ENCODE measurements at places on chromosomes 13 and 19. TPM values are rescaled to one million over a fixed set of nuclear protein-coding genes. Genes with fewer than 3 reads are reported as not detected.

CCDC70 gene
- not detected for polyA plus RNA-seq

LYPD5 gene
- polyA plus RNA-seq = 1.3 TPM

ZNF567 gene
- polyA plus RNA-seq = 5.2 TPM

SMIM44 gene
- polyA plus RNA-seq = not detected

RAB8A gene
- 43.6 TPM for polyA plus RNA-seq

KIR3DL2 gene
- 0.18 TPM for polyA plus RNA-seq

PLK5 gene
- 2.3 TPM for polyA plus RNA-seq

GRCh38 chr19:4298810-4299550 is 3.2 kb downstream of the TMIGD2 start:
- no peak for DNase-seq

- DNase-seq = no peak
These were observed 81.6 kb upstream of the POSTN start for GRCh38 chr13:37680137-37680536.

GRCh38 chr19:33293255-33294057 is 8.9 kb downstream of the CEBPA start:
- DNase-seq = peak; percentile 66

DNA sequence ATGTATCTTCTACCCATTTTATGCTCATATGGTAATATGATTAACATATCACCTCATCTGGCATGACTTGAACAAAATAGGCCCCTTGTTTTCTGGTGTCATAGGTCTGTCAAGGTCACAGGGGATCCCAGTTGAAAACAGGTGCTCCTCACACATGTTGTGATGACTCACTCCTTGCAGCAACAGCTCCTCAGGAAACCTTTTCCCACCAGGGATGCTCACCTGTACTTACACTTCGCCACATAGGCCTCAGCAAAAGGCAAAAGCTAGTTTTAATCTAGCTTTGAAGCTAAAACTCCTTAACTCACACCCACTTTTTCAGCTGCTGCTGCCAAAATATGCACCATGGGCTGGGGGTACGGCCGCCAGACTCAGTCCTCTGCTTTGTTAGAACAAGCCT is 110.0 kb upstream of the SOX21 start:
- no peak for DNase-seq

DNA sequence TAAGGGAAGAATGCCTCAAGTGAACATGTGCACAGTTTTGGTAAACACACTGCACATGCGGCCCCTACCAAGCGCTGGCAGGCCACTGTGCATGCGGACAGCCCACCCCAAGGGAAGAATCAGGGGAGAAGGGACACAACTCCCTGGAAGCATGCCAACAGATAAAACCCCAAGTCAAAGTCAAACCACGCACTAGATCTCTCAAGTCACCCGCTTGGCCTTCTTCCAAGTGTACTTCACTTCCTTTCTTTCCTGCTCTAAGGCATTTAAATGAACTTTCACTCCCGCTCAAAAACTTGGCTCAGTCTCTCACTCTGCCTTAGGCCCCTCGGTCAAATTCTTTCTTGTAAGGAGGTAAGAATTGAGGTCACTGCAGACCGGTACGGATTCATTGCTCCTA is 4.6 kb upstream of the RFXAP start:
- DNase-seq = no peak

DNA sequence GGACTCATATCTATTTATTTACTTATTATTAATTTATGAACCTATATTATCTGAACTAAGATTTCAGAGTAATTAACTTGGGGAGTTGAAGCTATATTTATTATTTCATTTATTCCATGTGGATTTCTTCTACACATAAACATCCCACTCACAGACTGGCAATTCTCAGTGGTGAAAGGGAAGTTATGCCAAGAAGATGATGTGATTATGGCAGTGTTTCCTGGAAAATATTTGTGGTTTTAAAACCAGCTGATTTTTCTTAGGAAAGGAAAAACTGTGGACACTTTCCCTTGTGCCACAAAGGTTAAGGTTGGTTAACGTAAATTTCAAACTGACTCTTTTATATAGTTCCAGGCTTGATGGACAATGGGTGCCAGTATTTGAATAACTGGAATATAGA is 513.1 kb downstream of the SLITRK6 start:
- DNase-seq = no peak

DNA sequence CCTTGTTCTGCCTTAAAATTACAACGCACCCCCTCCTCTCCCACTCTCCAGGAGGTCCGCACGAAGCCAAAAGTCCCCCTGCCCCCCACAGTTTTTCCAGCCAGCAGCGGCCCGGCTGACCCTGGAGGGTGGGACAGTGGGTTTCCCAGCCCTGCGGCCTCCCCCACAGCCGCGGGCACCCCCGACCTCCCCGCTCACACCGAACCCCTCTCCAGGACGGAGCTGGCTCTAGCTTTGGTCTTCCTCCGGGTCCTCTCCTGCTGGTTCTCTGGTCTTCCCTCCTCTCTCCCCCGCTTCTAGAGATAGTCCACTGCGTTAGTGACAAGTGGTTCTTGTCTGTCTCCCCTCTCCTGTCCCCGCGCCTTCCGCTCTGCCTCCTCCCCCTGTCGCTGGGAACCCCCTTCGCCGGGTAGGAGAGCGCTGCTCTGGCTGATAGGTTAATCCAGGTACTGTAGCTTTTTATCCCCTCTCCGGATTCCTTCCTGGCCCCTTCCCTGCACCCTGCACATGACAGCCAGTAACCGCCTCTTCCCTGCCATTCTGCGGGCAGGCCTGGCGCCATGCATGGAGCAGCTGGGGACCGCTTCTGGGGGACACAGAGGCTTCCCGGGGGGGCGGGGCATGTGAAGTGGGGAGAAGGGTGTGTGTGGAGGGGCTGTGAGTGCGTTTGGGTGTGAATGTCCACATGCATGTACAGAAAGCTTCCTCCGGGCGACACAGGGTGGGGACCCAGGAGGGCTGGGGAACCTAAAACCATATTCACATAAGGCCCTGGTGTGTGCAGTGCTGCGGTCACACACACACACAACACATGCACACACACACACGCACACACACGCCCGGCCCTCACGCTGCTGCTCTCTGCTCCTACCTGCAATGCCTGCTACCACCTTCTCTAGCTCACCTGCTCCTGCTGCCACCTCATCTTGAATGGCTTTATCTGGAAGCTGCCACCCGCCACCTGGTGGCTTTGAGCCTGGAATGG is 17.2 kb downstream of the PRR36 start:
- no peak for DNase-seq

DNA sequence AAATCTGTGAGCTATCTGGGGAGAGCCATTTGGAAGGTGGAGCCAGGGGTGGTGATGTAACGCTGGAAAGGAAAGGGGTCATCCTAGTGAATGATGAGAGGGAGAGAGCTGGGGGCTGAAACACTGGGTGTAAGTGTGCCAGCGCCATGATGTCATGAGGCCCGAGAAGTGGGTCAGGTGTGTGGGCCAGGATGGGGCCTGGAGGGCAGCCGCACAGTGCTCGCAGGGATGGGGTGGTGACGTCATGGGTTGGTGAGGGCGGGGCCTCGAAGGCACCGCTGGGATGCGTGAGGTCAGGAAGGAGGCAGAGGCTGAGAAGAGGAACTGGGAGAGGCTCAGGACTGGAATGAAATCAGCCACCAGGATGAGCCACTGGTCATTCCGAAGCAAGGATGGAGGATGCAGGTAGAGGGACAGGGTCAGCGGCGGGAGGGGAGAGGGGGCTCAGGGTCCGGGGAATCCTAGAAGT is 4.4 kb downstream of the CCDC61 start:
- no peak for DNase-seq

DNA sequence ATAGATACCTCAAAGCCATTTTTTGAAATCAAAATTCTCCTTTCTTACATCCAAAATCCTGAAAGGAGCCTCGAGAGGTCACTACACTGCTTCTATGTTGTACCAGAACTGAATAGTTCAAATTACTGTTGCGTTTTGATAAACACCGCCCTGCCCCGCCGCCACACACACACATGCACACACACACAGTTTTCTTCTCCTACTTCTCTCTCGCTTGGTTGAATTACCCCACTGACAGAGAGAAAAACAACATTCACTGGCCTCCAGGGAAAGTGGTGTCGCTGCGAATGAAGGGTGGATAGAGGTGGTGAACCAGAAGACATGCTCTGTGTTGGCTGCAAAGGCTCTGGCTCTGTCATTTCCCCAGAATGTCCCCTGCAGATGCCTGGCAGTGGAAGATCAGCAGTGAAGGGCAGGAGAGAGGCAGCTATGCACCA is 183.4 kb upstream of the RFC3 start:
- no peak for DNase-seq

GRCh38 chr13:111469916-111470506 is 149.6 kb downstream of the TEX29 start:
- DNase-seq = no peak

- DNase-seq = no peak
These were observed 15.4 kb downstream of the FARP1 start for GRCh38 chr13:98158172-98158899.

DNA sequence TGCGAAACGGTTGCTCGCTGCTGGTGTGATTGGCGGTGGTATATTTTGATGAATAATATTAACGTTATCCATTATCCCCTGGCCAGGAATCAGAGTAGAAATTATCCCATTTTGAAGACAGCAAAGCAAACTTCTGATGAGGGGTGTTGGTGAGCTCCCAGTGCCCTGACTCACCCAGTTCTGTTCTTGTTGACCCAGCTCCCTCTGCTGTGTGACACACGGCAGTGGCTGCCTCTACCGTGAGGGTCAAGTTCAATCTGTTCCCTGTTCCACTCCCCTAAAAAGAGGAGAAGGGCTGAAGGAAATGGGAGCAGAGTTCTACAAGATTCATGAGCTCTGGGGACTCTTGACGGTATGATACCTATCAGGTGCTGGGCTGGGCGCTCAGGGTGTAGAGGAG is 2.0 kb downstream of the CAMSAP3 start:
- no peak for DNase-seq

DNA sequence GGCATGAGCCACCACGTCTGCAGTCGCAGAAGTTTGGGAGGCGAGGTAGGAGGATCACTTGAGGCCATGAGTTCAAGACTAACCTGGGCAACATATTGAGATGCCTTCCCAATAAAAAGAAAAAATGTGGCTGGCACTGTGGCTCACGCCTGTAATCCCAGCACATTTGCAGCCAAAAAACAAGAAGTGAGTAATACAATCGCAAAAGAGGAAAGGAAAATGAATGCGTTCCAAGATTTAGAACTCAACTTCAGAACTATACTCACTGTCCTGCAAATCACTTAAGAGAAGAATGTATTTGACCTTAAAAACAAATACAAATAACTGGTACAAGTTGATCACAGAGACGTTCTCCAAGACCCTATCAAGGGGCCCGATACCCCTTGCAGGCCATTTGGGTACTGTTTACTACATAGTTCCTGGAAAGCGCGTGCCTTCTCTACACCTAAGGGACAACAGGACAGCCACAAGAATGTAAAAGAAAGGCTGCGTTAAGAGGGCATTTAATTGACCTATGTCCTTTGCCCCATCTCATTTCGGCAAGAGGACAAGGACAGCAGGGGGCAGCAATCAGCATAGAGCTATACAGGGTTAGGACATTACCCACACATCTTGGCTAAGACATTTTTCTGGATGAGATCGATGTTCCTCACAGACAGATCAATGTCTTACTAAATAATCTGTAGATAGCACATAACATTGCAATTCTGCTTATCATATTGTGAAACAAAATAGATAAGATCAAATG is 41.3 kb downstream of the FLT3 start:
- no peak for DNase-seq

DNA sequence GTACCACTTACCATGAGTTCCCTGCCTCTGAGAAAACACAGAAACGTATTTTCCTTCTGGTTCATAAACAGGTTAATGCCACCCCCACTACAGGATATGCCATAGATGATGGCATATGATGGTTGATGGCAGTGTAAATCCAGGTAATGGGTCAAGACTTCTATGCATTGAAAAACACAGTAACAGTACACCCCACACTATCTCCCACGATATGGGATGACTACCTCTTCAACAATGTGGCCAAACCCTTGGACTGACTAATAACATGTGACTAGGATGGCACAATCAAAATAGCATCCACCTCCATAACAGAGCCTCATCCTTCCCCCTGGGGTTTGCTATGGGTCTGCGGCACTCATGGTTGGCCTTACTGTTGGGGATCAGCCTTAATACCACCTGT is 22.0 kb downstream of the ZNF235 start:
- DNase-seq = no peak

GRCh38 chr19:1986357-1987162 is 29.0 kb downstream of the BTBD2 start:
- DNase-seq = no peak

- no peak for DNase-seq
These were observed at the start of gene GPR183 for GRCh38 chr13:99307247-99307646. GPR183 (minus strand) TSS chr13:99307399; CDS start chr13:99296145, 11,254 bp downstream.

GRCh38 chr19:7556696-7557315 is 21.3 kb downstream of the PNPLA6 start:
- no peak for DNase-seq

DNA sequence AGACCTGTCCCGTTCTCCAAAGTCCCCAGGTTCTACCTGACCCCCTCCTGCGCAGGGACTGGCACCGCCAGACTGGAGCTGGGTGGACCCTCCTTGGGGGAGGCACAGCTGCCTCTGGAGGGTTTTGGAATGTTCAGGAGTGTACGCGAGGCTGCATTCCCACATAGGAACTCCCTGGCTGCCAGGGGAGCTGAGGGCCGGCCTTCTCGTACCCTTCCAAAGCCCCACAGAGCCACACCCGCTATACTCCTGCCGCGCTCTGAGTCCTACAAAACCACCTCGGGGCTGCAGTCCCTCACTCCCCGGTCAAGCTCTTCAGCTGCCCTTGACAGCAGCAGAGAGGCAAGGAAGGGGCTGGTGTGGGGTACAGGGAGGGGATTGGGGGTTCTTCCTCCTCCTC is 484 bp upstream of the MUC16 start:
- DNase-seq = no peak

DNA sequence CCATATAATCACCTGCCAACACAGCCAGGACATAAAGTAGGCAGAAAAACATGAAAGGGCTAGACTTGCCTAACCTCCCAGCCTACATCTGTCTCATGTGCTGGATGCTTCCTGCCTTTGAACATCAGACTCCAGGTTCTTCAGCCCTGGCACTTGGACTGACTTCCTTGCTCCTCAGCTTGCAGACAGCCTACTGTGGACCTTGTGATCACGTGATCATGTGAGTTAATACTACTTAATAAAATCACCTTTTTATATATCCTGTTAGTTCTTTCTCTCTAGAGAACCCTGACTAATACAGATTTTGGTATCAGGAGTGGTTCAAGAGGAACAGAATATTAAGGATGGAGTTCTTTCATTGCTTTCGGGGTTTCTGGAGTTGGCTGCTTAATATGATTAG is 2867.6 kb downstream of the PCDH9 start:
- DNase-seq = no peak

DNA sequence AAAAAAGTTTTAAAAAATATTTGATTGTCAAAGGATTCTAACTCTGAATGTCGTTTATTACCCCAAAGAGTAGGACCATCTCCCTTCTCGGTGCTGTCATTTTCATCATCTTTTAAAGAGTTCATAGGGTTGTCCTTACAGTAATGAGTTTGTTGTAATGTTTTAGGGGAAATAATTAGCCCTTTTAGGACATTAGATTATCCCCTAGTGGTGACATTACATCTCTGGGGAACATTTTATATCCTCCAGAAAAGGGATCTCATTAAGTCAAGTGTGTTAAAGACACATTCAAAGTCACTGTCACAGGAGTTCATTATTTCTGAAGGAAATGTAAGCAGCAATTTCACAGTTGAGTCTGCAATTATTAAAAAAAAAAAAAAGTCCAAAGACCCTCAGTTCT is 99.3 kb upstream of the GJB6 start:
- DNase-seq = no peak

All from urinary bladder (tissue), 4 donors.